ENCODE measurements at places on chromosomes 5 and 9.
A peak's percentile ranks its signal among the peaks of the same experiment; 100 is the strongest.

GRCh38 chr9:131076347-131077195, 19.8 kb upstream of the AIF1L start:
- H3K4me1 ChIP-seq: no peaks in the 10 kb centered on the region
- no peaks in the 10 kb centered on the region for H3K36me3 ChIP-seq
- H3K27me3 ChIP-seq: no peaks in the 10 kb centered on the region
- no peak for DNase-seq
- no peak overlapping the region for H3K27ac ChIP-seq

DNA sequence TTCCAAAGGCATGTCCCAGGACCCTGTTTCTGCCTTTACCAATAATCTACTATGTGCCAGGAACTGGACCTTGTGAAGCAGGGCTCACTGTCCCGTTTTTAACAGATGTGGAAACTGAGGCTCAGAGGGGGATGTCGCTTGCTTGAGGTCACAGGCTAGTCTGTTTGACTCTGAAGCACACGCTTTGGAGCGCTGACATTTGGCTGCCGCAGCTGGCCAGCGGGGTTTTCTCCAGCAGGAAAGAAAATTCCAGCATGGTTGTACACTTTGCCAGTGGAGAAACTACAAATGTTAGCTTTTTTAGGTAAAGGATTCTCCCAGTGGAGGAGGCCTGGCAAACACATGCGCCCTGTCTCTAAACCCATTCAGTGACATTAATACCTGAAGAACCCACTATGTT, 50.5 kb downstream of the SH3PXD2B start:
- H3K4me3 ChIP-seq: no peak overlapping the region
- no peaks in the 10 kb centered on the region for H3K27me3 ChIP-seq
- no peak for DNase-seq

DNA sequence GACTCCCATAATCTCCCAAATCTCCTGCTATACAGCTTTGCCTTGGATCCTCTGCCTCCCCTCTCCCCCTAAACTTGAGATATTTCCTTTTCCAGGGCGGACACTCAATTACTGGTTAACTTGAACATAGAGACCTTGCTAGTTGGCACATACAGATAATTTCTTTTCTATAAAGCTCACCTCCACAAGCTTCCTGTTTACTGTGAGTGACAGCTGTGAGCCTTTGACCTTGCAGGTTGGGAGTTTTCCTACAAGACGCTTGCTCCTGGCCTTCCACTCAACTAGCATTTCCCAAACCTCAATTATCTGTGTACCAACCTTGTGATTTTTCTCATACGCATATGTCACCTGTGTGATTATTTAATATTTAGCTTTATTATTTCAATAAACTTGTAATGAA, 114.5 kb downstream of the GNA14 start:
- H3K27ac ChIP-seq: no peak overlapping the region
- DNase-seq: no peak
- H3K4me3 ChIP-seq: no peak overlapping the region
- no peaks in the 10 kb centered on the region for H3K36me3 ChIP-seq
- H3K27me3 ChIP-seq: no peaks in the 10 kb centered on the region

DNA sequence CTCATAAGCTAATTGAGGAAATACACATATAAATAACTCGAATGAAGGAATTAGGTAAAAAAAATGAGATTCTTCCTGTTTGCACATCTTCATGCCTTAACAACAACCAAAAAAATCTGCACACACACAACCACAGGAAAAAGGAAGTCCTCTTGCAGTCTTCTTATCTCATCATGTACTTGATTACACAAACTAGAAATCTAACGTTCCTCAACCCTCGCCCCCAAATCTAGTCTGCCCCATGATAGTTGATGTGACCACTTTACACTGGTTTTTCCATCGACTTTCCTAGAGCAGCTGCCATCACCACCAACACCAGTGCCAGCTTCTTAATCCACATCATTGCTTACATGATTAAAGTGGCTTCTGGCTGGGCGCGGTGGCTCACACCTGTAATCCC, 31.2 kb upstream of the RNU6ATAC start:
- H3K36me3 ChIP-seq: no peaks in the 10 kb centered on the region
- peaks cover 6% of the 10 kb centered on the region for H3K27me3 ChIP-seq
- no peak overlapping the region for H3K4me3 ChIP-seq
- DNase-seq: no peak
- no peak overlapping the region for H3K27ac ChIP-seq

DNA sequence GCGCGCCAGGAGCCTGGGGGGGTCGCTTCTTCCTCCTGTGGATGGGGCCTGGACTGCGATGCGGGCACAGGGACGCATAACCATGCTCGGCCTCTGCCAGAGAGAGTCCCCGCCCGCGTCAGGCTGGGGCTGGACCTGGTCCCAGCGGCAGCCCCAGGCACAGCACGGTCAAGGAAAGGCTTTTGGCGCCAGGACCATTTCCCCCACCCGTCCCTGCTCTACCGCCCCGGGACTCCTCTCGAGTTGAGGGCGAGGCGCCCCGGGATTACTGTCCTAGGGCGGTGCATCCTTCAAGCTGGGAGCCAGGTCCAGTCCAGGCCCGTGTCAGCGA, 341 bp downstream of the MXD3 start:
- H3K27ac ChIP-seq: peak overlapping the region; percentile 81
- peak overlapping the region; percentile 70 for H3K4me3 ChIP-seq
- no peak for DNase-seq
- peaks cover 19% of the 10 kb centered on the region for H3K4me1 ChIP-seq
- no peaks in the 10 kb centered on the region for H3K27me3 ChIP-seq
- peaks cover 7% of the 10 kb centered on the region for H3K36me3 ChIP-seq

GRCh38 chr5:86570427-86571083, 47.2 kb upstream of the COX7C start:
- H3K4me3 ChIP-seq: no peak overlapping the region
- no peaks in the 10 kb centered on the region for H3K36me3 ChIP-seq
- no peak for DNase-seq
- H3K27ac ChIP-seq: no peak overlapping the region
- H3K27me3 ChIP-seq: no peaks in the 10 kb centered on the region
- no peaks in the 10 kb centered on the region for H3K4me1 ChIP-seq

- no peaks in the 10 kb centered on the region for H3K27me3 ChIP-seq
- no peaks in the 10 kb centered on the region for H3K4me1 ChIP-seq
- no peak overlapping the region for H3K4me3 ChIP-seq
- DNase-seq: no peak
Observed at GRCh38 chr9:16912197-16912596, 41.7 kb upstream of the BNC2 start.

GRCh38 chr5:1901061-1901460, 18.3 kb upstream of the IRX4 start:
- no peak overlapping the region for H3K27ac ChIP-seq
- H3K36me3 ChIP-seq: no peaks in the 10 kb centered on the region
- no peaks in the 10 kb centered on the region for H3K4me1 ChIP-seq
- DNase-seq: no peak
- no peak overlapping the region for H3K4me3 ChIP-seq

DNA sequence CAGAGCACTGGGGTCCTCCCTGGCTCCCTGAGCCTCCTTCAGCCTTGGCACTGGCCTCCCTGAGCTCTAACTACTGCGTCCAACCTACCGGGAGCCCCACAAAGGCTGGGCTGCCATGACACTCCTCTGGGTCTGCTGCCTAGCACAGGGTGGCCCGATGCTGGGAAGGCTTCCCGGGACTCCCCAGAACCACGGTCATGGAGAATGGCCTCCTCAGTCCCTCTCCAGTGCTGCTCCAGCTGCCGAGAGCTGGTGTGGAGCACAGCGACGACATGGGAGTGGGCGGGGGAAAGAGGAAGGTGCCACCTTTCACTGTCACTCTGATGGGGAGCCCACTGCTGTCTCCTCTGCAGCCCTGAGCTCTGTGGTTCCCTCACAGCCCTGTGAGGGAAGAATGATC, 61.5 kb upstream of the RNF130 start:
- peaks cover 5% of the 10 kb centered on the region for H3K27me3 ChIP-seq
- no peak for DNase-seq
- peaks cover 11% of the 10 kb centered on the region for H3K4me1 ChIP-seq
- no peak overlapping the region for H3K4me3 ChIP-seq

DNA sequence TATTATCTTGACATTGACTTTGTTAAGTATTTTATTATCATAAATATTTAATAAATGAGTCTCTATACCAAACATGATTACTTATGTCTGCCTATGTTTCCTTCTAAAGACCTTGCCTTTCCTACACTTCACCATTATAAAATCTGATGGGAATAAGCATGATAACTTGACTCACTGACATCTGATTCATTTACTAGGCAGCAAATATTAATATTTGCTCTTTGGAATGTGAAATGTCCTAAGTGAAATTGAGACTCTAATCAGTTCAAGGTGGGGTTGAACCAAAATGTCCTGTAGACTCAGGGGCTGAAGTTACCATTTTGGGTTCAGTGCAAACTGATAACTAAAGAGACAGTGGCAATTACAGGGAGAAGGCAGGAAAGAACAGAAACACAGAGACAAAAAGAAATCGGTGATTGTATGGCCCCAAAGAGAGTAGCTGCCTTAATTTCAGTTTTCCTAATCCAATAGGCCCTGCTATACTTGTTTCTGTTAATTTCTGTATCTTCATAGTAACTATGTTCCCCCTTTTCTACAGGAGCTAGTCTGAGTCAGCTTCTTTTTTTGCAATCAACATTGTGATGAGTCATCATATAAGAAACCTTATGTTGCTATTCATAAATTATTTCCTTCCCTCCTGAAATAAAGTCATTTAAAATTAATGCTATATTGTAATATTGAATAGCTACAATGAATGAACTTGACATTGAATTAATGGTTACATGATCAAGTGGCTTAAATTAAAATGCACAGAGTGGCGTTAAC, 296.8 kb downstream of the PDE4D start:
- no peak overlapping the region for H3K4me3 ChIP-seq
- no peak overlapping the region for H3K27ac ChIP-seq
- DNase-seq: peak; percentile 51
- no peaks in the 10 kb centered on the region for H3K36me3 ChIP-seq
- no peaks in the 10 kb centered on the region for H3K27me3 ChIP-seq

DNA sequence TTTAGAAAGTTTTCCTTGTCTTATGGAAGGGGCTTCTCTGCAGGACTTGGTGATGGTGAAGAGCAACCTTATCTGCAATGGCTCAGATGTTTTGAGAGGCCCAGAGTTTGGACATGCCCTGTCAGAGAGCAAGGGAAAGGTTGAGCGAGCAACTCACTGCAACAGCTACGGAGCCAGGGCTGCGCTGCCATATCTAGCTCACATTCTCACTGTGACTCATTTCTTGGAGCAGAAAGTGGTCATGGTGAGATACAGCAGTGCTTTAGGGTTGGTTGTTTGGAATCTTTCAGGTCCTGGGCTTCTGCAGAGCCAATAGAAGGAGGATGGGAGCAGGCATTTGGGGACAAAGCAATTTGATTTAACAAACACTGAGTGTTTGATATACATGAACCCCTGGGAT, 12.3 kb downstream of the GLRA1 start:
- no peak overlapping the region for H3K27ac ChIP-seq
- DNase-seq: peak; percentile 12
- no peaks in the 10 kb centered on the region for H3K4me1 ChIP-seq
- H3K36me3 ChIP-seq: no peaks in the 10 kb centered on the region
- no peaks in the 10 kb centered on the region for H3K27me3 ChIP-seq

All from astrocyte (in vitro differentiated cells and primary cell).